ENCODE measurements at places on chromosomes 1 and 21.
A peak's percentile ranks its signal among the peaks of the same experiment; 100 is the strongest.

GRCh38 chr1:43414634-43415223 lies 25.0 kb downstream of the SZT2 start:
- DNase-seq, result peak; percentile 65

DNA sequence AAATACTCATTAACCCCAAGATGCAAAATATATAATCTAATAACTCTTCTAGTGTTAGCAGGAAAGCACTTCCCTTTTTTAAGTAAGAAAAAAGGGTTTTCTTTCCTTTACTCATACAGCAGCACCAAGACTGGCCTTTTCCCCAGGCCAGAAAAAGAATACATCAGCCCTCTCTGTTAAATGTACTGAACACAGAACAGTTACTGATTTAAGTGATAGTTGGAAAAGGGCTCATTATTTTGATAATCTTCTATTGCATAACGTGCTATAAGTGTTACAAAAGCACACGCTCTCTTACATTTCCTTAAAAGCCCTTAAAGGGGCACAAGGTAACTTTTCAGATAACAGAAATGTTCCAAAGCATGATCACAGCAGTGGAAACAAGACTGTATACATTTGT lies 142.9 kb downstream of the TIAM1 start:
- DNase-seq, result no peak

DNA sequence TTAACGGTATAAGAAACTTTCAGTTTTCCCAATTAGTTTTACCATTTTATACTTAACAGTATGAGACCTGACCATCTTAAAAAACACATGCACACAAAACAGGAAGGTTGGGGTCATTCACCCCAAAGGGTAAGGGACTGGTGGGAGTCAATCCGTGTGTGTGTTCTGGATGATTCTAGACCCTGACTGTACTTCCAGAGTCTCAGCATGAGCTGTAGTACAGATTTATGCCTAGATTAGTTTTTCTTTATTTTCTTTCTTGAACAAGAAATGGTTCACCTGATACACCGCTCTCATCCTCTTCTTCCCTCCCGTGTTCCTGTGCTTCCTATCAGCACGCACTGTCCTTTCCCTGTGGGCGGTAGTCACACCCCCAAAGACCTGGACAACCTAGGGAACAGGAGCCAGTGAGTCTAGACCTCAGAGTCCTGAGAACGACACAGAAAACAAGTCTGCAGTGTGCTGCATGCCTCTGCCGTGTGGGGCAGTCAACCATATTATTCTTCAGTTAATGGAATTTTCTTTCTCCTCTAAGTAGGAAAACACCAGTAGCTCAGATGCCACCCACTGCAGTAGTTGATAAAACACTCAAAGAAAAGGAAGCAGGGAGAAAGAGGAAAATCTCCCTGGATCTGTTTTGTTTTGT lies 38.9 kb upstream of the MRPS6 start:
- no peak for DNase-seq

DNA sequence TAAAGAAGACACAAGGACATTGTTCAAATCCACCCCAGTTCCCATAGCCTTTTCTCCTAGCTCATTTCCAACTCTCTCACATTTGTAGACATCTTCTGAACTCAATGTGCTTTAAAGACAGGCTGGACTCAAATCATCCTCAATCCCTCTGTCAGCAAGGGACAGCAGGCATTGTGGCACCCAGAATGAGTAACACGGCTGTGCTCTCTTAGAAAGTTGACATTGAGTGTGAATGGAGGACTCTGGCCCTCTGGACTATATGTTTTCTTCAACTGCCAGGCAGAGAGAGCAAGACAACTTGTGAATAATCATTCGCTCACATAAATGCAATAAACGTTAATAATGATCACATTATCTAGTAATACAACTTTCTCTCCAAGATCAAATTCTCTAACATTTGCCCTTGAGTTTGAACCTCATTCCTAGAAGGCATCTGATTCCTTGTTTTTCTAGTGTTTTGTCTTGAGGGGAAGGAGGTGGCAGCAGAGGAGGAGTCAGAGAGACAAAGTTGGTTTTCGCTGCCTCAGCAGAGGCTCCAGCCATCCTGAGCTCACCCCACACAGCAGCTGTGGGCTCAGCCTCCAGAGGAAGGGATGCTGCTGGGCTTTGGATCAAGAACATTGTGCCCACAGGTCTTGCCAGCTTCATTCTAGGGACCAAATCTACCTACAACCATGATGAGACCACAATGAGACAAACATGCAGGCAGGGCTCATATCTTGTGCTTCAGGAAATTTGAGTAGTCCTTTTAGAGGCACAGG lies 85.1 kb downstream of the BCAR3 start:
- DNase-seq, result no peak

GRCh38 chr1:222074317-222074716 lies 332.4 kb upstream of the DUSP10 start:
- DNase-seq, result no peak

DNA sequence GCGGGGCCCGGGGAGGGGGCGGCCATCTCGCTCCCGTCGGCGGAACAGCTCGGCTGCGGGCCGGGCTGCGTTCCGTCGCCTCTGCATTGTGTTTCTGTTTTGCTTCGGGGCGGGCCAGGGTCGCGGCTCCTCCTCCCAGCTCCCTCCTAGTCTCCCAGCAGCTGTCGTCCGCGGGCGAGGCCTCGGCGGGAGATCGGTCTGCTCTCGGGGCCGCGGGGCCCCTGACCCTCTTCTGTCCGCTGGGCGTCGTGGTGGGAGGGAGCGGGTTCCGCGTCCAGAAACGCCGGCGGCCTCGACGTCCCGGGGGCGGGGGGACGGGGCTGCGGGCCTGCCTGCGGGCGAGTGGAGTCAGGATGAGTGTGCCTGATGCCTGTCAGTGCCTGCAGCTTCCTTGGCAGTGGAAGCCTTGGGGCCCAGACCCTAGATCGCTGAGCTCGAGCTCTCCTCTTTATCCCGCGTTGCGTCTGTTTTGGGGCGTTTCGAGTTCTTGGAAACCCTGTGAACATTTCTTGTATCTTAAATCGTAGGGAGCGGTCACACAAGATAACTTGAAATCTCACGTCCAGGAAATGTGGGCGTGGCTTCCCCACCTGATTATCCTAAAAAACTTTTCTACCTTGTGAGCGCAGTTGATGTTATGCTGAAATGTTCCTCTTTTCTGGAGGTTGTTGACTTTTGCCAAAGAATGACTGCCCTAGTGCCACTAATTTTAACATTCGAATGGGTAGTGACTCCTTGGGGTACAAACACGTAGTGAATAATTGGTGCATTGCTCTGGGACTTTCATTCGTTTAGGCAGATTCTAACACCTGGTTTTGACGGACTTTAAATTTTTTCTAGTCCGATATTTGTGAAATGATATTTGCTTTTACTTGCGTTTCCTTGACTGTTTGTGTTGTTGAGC lies 676 bp downstream of the MORC3 start:
- DNase-seq, result peak; percentile 73
